ENCODE measurements at places on chromosomes 11 and 22.

DNA sequence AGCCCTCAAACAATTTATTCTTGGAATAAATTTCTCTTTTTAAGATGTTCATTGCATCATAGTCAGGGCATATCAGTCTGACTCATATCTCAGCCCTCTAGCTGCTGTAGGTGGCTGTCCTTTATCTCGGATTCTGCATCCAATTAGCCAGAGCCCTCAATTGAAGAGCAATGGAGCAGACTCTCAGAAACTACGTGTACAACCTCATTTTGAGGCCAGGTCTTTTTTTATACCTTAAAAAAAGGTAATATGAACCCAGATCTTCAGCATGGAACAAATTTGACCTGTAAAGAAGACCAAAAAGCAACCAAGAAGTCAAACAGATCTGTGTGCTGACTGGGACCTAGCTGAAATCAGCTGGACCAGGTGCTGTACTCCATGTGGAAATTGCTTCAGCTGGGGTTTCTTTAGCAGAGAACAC lies 8.7 kb downstream of the OR52A5 start:
- no peak for DNase-seq

- peak; percentile 49 for DNase-seq
Observed at GRCh38 chr11:35083431-35084238, 55.3 kb upstream of the CD44 start.

GRCh38 chr22:29331658-29332300 lies 16.3 kb upstream of the RASL10A start:
- no peak for DNase-seq

DNA sequence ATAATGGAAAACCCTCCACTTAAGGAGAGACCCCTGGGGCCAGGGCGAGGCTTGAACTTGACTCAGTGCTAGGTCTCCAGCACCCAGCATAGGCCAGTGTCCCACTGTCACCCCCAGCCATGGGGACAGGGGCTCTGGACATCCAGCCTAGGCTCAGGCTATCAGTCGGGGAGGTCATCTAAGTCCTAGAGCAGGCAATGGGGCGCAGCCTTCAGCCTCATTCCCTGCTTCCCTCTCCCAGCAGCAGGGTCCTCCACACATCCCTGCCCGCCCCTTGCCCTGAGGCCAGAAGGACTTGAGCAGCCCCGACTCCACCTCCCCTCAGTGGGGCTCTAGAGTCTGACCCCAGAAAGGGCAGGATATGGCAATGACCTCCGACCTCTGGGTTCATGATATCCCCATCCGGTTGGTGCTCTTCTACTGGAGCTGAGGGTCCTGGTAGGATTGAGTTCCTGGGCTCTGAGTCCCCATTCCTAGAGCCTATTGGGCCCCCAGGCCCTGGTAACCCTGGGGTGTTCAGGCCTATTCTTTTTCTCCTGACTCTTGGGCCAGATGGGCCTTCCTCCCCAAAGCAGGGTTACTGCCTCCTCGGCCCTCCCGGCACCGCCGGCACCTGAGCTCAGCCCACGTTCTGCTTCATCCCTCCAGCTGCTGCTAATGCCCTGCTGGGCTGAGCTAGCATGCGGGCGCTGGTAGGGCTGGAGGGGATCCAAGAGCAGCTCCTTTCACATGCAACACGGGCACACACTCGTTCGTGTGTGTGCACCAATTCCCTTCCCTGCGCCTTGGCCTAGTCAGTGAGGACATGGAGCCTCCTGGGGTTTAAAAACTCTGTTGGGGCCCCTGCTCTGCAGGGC lies 4.4 kb downstream of the CST6 start:
- DNase-seq: no peak
